Nasal cavity respiratory epithelium epithelial cell of viscerocranial mucosa (primary cell): ENCODE measurements at places on chromosomes 16 and 17. TPM values are rescaled to one million over a fixed set of nuclear protein-coding genes. Genes with fewer than 3 reads are reported as not detected.

ITGA3 gene
- total RNA-seq: 768 and 1,097 TPM in 2 replicates

SOST gene
- total RNA-seq: not detected in 2 replicates

CACNG1 gene
- not detected in 2 replicates for total RNA-seq

MYO15B gene
- total RNA-seq: 2.4 and 3.6 TPM in 2 replicates

FZD2 gene
- 0.34 and 0.64 TPM in 2 replicates for total RNA-seq

KRTAP9-2 gene
- total RNA-seq: not detected in 2 replicates

CA7 gene
- total RNA-seq: not detected in 2 replicates

GJC1 gene
- total RNA-seq: 1.5 and 6.5 TPM in 2 replicates
